ENCODE measurements at places on chromosomes 2 and 18. TPM values are rescaled to one million over a fixed set of nuclear protein-coding genes. Genes with fewer than 3 reads are reported as not detected.

DNA sequence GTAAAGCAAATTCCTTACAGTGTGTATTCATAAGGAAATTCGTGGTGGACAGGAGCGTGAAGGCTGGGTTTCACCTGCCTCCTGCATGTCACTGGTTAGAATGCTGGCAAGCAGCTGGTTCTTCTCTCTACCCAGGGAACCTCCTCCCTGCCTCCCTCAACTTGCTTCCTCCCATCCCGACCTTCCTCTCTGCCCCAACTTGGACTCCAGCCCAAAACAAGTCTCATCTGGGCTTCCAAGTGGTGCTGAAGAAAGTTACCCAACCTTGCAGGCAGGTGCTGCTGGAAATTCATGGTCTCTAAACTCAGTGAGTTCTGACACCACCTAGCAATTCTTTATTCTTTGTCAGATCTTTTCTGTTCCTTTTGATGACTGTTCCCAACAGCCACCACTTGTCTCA lies 184.5 kb downstream of the BCL2 start:
- no peak for DNase-seq

The CCDC178 gene
- total RNA-seq = not detected

The RUFY4 gene
- total RNA-seq = not detected

The BMP10 gene
- not detected for total RNA-seq

- DNase-seq = no peak
Measured at GRCh38 chr2:195238826-195239225, 418.2 kb upstream of the SLC39A10 start.

DNA sequence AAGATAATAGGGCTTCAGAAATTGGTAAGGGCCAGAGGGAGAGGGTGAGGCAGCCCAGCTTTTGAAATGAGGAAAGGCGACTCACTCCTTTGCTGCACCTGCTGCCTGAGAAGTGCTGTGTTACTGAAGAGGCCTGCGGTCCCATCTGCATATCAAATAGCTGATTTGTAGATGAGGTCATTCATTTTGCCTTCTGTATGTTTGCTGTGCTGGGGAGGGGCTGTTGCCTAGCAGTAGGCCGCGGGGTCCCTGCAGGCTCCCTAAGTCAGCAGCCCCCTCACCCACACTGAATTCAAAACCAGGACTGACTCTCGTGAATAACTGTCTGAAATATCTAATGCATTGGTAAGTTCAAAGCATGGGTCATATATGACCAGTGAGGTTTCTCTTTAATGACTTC lies 377.2 kb downstream of the SOX11 start:
- no peak for DNase-seq

The MOCOS gene
- total RNA-seq = 13.2 TPM

- no peak for DNase-seq
Measured at GRCh38 chr2:168149150-168149974, 98.0 kb downstream of the STK39 start.

The GPR45 gene
- not detected for total RNA-seq

The G6PC2 gene
- total RNA-seq = not detected

The LIPT1 gene
- 3.6 TPM for total RNA-seq

GRCh38 chr2:11422901-11423435 lies 43.0 kb downstream of the E2F6 start:
- DNase-seq = no peak

- DNase-seq = no peak
Measured at GRCh38 chr2:108367561-108368175, 10.1 kb upstream of the SULT1C4 start.

DNA sequence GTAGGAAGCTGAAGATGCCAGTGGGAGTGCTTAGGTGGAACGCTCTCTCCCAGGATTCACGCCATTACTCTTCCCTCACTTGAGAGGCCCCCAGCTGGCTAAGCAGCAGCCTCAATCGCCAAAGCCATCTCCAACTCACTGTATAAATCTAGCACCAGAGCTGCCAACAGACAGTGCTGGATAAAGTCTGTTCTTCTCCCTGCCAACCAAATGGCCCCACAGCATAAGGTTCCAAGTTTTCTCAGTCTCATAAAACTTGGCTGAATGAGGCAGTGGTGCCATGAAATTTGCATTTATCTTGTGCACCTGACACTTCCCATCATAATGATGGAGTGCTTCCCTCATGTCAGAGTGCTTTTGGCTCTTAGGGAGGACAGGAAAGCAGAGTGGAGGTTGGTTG lies 428.2 kb upstream of the ETAA1 start:
- DNase-seq = no peak

The ATG9A gene
- 75.5 TPM for total RNA-seq

The GALNT3 gene
- 4.2 TPM for total RNA-seq

DNA sequence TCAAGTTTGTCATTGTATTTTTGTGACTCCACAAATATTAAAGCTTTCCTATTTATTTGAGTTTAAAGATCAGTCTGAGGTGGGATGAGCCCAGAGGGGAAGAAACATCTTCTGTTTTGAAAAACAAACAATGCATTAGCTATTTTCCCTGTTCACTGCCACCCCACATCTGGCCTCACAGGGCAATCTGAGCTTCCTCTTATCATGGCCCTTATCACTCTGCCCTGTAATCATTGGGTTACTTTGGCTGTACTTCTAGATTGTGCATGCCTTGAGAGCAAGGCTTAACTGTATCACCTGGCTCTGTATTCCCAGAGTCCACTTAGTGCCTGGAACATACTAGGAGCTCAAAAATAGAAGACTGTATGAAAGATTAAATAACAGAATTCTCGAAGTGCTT lies 241.6 kb upstream of the NT5C1B start:
- DNase-seq = no peak

GRCh38 chr2:10404324-10405143 lies 43.6 kb downstream of the ODC1 start:
- DNase-seq = no peak
